ENCODE measurements at places on chromosomes 12 and 14.

GRCh38 chr14:105471297-105471821 is 3.3 kb upstream of the CRIP2 start:
- DNase-seq, result no peak

GRCh38 chr14:52910572-52910971 is 40.3 kb downstream of the FERMT2 start:
- no peak for DNase-seq

DNA sequence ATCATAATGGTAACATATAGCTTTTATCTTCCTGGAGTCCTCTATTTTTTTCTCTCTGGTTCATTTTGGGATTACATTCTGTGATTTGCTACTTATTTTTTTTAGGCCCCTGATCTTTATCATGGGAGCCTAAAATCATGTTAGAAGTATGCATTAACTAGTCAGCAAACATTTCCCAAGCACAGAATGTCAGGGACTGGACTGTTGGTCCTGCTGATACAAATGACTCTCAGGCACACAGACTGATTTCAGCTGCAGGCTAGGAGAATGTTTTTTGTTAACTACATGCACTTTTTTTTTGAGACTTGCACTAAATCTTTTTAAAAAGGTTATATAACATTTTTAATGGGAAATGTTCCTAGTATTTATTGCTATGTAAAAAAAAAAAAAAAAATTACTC is 131.1 kb downstream of the ACSS3 start:
- DNase-seq, result no peak

- no peak for DNase-seq
Observed at GRCh38 chr12:31724557-31724956, 4.3 kb downstream of the AMN1 start.

DNA sequence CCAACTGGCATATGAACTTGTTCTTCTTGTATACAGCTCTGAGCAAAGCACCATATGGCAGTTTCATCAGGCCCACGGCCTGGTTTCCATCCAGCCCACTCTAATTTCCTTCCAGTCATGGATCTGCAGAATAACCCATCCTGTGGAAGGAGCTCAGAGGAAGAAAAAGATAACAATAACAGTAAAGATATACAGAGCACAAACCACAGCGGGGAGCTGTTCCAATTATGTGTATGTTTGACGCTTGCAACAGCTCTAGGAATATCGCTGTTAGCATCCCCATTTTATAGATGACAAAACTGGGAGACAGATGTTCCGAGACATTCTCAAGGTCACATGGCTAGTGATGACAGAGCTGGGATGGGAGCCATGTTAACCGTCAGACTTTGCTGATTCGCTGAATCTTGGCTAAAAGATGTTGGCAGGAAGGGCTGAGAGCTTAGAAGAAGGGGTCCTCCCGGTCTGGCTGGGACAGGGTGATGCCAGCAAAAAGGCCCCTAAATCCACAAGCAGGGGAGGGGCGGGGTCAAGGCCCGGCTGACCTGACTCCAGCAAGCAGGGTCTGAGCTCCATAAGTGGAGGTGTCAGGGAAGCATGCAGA is 34.4 kb upstream of the CIPC start:
- DNase-seq, result no peak

DNA sequence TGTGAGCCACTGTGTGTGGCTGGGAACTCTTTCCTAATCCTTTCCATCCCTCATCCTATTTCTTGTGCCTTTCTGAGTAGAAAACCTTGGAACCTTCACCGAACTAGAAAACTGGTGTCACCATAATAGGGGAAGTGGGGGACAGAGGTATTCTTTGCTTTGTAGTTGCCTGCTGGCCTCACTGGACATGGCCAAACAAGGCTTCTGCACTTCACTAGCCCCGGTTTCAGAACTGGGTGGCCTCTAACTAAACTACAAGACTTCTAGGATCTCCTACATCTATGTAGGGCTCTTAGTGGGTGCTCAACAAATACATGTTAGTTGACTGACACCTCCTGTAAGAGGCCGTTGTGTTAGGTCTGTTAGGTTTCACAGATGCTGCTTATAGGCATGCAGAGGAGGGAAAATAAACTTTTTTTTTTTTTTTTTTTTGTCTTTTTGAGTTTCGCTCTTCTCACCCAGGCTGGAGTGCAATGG is 597 bp upstream of the CIROP start:
- DNase-seq, result no peak

DNA sequence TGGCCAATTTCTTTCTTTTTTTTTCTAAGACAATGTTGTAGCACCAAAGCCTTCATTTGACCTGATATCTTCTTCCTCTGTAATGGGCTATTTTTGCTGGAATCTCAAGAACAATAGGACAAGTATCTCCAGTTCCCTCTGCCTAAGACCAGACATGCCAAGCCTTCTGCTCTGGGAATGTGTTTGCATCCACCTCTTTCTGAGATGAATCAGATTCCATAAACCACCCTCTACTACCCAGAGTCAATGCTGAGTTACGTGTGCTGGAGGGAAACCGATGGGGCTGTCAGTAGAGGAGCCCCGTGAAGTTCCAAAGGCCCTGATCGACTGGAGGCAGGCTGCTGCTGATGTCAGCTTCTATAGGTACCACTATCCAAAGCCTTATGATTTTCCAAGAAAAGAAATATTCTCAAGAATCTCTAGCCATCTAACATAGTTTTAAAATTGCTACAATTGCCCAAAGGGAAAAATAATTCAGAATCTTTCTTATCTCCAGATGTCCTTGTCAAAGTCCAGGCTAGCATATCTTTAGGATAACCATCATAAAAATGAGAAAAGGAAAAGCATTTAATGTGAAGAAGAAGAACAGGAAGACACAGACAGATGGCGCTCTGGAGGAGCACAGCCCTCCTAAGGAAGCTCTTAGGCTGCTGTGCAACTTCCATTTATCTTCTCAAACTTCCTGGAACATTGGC is 101.9 kb downstream of the SLC8A3 start:
- peak; percentile 37 for DNase-seq

GRCh38 chr12:91186156-91186555 is 3.5 kb upstream of the DCN start:
- no peak for DNase-seq

GRCh38 chr14:90443161-90444076 is 46.6 kb downstream of the CALM1 start:
- no peak for DNase-seq

- DNase-seq, result peak; percentile 62
Observed at GRCh38 chr14:35406506-35407305, 2.2 kb upstream of the NFKBIA start.

DNA sequence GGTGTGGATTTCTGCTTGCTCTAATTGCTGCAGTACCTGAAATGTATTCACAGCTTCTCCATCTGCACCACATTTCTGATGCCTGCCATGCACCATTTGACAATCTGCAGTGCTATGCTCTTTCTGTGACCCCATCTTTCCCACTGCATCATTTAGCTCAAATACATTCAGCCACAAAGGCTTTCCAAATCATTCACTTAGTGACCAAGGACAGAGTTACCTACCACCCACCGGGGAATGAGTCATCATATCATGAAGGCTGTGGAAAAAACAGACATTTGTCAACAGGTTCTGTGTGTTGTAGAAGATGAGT is 465.5 kb upstream of the ATP2B1 start:
- DNase-seq, result no peak

GRCh38 chr12:109994401-109995175 is 1.6 kb downstream of the GIT2 start:
- peak; percentile 84 for DNase-seq

DNA sequence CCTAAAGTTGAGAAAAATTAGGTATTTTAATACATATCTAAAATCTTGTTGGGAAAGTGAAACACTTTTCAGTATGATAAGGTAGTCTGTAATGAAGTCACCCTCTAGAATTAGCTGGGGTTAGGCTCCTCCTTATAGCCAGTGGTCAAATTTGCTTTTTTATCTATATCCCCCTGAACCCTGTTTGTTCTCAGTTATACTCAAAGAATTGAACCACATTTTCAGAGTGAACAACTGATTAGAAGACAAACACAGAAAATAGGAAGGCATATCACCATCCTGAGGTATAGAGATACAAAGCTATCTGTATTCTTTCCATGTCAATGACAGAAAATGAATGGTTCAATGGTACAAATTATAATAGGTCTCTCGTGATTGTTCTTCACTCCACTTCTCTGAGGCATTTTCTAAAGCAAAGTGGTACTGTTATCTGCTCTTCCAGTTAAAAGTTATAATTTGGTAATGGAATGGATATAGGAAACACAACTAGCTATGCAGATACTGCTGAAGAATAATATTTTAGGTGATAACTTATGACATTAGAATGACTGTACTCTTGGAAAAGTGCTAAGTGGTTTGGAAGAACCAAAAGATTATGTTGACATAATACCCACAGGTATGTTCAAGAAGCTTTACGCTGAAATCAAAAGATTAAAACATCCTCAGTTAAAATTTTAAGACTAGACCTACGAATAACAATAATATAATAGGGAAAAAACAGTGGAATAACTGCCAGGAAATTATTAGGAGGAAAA is 27.6 kb downstream of the WASHC3 start:
- DNase-seq, result no peak

- DNase-seq, result no peak
Observed at GRCh38 chr12:91965781-91966180, 179.9 kb downstream of the BTG1 start.

GRCh38 chr12:92786045-92786444 is 83.3 kb downstream of the PLEKHG7 start:
- DNase-seq, result no peak

DNA sequence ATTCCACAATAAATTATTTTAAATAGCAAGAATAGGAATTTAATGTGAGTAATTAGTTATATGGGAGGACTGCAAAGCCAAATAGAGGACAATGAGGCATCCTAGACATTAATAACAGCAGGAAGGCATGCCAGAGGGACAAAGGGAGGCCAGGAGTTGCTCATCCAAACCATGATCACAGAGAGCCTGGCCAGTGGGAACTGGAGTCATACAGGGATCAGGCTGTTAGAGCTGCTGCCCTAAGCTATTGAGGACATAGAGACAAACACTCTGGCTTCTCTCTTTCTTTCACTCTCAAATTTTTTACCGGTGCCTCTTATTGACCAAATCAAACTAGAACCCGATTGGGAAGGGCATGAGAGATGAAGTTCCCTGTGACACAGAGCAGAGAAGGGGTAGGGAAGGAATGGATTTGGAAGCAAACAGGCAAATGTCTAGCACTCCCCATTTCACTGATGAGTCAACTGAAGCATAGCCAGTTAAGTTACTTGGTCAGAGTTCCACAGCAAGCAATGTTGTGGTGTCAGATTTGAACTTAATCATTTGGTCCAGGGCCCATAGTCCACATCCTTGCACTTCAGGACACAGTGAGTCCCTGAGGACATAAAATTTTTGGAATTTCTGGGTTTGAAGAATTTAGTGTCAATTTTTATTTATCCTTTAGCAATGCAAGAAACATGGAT is 17.9 kb upstream of the CFAP54 start:
- DNase-seq, result no peak

All from AML-193 (cell line).